ENCODE measurements at places on chromosomes 12 and 14.

DNA sequence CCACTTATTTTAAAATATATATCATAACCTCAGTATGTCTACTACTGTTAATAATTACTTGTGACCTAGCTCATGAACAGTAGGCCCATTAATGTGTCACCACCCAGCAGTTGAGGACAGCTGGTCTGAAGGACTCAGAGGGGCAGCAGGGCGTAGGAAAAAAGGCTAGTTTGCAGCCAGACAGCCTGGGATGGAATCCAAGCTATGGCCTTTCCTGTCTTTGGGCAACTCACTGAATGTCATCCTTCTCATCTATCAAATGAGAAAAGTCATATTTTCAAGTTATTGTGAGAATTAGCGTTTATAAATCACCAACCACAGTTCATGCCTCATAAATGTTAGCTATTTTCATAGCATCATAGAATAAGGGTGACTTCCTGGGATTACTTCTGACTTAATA, 12.3 kb downstream of the DENND5B start:
- no peak for DNase-seq

GRCh38 chr14:104700747-104701217, 11.4 kb downstream of the INF2 start:
- no peak for DNase-seq

GRCh38 chr14:60165547-60165876, 314 bp upstream of the DHRS7 start:
- no peak for DNase-seq

- no peak for DNase-seq
Observed at GRCh38 chr14:68458840-68459469, 333.9 kb downstream of the ZFP36L1 start.

- no peak for DNase-seq
Observed at GRCh38 chr14:96059519-96060135, 20.5 kb downstream of the C14orf132 start.

DNA sequence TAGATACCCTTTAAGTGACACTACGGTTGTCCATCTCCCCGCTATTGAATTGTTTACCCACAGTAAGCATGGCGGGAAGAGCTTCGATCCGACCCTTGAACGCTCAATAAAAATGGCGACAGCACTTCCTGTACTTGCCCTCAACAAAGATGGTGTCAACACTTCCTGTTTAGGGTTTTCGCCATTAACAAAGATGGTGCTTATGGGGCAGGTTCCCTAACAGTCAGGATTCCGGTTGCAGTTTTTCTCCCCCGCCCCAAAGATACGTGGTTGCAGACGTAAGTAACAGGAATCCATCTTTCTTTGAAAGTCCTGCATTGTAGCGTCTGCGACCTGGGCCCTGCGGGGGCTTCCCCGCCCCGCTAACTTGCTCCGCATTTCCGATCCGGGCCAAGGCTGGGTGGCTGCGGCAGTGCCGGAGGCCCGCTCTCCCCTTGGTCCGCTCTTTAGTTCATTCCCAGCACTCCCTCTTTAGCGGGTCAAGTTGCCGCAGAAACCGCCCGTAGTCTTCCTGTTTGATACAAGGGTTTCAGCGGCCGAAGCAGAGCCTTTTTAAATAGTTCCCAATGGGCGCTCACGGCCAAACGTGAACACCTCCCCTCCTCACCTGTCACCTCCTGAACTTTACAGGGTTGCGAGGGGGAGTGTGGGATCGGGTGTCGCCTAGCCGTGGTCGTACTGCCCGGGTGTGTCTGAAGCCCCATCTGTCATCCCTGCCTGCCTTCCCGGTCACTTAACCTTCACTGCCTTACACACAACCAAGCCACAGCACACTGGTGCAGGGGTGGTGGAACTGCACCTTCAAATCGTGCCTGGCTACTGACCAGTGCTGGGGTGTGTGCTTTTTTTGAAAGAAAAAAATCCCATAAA, at the start of gene CRADD:
Gene CRADD (plus strand): TSS at position 181 of the 870 bp plus-strand sequence.
- DNase-seq, result no peak

DNA sequence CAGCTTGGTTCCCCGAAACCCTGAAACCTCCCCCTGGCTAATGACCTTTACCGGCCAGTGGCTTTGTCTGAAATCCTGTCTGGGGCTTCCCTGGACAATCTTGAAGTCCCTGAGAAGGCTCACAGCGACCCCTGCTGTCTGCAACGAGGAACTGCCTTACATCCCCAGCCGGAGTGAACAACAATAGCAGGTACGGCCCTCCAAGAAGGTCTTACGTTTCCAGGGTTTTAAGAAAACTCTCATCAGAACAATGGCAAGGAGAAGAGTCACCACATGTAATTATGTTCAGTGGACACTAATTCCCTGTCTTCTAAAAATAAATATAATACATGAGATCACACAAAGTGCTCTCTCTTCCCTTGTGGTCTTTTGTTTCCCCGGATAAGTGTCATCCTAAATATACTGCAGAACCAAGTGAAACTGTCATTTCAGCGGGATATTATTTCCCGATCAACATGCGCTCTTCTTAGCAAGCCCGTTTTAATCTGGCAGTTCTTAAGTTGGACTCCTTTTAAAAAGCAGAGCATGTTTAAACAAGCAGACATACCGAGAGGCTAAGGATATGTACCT, 53.3 kb downstream of the RBM19 start:
- no peak for DNase-seq

DNA sequence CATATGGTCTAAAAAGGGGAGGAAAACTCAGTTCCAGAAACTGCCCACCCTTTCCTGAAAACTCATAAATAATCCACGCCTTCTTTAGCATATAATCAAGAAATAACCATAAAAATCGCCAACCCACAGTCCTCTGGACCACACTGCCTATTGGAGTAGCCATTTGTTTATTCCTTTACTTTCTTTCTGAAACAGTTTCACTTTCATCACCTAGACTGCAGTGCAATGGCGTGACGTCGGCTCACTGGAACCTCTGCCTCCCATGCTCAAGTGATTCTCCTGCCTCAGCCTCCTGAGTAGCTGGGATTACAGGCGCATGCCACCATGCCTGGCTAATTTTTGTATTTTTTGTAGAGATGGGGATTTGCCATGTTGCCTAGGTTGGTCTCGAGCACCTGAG, 44.2 kb downstream of the CLMN start:
- no peak for DNase-seq

DNA sequence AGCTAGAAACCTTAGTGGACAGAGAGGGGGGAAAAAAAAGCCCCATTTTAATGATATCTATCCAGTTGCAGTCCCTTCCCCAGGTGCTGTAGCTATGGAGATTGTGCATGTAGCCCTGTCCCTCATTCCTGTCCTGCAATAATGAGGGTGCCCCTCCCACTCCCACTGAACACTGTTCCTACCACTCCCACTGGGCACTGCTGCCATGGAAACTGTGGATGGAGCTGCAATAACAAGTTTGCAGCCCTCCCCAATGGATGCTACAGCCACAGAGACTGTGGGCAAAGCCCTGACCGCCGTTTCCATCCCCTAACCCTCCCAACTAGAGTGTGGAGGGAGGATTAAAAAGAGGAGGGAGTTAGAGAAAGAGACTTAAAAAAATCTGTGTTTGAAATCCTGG, 238.3 kb downstream of the FUT8 start:
- DNase-seq, result no peak

- no peak for DNase-seq
Observed at GRCh38 chr14:94770251-94770749, 387 bp upstream of the GSC start.

DNA sequence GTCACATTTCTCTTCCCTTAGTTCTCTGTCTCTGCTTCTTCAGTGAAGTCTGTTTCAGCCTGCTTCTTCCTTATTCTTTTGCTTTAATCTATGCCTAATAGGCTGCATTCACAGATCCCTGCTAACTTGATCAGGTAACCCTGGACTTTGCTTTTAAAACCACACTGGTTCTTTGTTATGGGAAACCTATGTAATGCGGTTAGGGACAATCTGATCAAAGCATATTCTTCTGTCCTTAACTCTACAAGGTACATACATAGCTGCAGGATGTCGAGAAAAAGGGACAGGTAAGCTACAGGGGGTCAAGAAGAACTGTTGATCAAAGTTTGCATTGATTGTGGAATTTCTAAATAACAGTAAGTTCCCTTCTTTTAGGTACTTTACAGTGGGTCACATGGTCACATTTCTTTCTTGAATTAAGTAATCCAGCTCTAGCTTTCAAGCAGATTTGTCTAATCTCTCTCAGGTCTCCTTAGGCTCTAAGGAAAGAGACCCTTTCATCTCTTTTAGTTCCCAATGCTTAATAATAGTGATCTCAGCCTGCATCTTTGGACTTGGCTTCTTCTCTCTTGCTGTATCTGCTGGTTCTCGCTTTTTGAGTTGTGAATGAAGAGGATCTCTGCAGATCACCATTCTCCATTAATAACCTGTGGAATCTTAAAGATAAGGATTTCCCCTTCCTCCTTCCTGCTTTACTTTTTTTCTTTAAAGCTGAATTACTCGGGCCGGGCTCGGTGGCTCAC, 3.8 kb downstream of the COPZ1 start:
- no peak for DNase-seq

GRCh38 chr12:65203376-65203775, 34.0 kb downstream of the LEMD3 start:
- DNase-seq, result no peak

DNA sequence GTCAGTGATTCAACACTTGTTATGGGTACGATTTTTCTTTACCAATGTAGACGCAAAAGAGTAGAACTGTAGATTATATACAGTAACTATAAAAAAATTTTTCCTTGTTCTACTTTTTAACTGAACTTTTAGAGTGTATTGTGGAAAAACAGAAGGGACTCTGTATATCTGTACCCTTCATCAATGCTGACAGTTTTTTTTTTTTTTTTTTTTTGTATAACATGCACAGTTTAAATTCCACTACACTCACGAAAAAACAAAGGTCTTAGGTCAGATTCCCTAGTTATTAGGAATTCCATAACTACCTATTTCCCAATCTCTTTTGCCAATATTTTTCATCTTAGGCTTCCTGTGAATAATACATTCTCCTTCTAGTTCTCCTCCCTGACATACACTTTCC, 6.4 kb downstream of the DDHD1 start:
- no peak for DNase-seq

DNA sequence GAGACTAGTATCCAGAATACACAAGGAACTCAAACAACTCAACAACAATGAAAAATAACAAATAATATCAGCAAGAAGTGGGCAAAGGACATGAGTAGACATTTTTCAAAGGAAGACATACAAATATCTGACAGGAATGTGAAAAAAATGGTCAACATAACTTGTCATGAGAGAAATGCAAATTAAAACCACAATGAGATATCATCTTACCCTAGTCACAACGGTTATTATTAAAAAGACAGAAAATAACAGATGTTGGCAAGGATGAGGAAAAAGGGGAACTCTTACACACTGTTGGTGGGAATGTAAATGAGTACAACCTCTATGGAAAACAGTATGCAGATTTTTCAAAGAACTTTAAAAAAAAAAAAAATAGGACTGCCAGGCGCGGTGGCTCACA, 20.4 kb downstream of the VWF start:
- DNase-seq, result no peak

- no peak for DNase-seq
Observed at GRCh38 chr12:9957834-9958233, 13.4 kb upstream of the CLEC12A start.

- DNase-seq, result no peak
Observed at GRCh38 chr12:41437563-41437962, 249.4 kb downstream of the PDZRN4 start.
